ENCODE measurements at places on chromosomes 1 and 21.

DNA sequence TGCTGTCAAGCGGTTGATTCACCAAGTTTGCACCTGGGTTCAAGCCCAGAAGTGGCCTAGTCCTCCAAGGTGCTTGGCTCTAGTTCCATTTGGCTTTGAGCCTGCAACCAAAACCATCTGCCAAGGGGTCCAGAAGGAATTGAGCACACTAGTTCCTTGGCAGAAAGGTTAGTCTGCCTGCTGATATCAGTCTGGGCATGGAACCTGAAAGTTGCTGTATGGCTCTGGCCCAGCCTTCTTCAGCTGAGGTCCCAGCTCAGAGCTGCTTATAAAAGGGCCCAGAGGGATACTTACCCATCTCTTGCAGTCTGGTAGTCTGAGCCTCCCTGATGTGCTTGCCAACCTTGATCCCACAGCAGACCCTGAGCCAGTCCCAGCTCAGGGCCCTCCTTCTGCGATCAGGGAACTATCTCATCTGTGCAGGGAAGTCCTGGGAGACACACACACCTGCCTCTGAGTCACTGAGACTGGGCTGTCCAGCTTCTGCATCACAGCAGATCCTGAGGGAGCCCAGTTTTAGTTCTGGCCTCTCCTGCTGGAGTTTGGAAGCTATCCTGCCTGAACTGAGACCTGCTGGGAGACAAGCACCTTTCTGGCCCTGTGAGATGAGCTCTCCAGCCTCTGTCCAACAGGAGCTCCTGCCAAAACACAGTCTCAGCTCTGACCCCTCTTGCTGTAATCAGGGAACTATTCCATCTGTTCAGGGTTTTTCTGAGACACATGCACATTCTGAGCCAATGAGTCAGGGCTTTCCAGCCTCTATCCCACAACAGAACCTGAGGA lies 75.8 kb downstream of the CTH start:
- DNase-seq = peak; percentile 78

DNA sequence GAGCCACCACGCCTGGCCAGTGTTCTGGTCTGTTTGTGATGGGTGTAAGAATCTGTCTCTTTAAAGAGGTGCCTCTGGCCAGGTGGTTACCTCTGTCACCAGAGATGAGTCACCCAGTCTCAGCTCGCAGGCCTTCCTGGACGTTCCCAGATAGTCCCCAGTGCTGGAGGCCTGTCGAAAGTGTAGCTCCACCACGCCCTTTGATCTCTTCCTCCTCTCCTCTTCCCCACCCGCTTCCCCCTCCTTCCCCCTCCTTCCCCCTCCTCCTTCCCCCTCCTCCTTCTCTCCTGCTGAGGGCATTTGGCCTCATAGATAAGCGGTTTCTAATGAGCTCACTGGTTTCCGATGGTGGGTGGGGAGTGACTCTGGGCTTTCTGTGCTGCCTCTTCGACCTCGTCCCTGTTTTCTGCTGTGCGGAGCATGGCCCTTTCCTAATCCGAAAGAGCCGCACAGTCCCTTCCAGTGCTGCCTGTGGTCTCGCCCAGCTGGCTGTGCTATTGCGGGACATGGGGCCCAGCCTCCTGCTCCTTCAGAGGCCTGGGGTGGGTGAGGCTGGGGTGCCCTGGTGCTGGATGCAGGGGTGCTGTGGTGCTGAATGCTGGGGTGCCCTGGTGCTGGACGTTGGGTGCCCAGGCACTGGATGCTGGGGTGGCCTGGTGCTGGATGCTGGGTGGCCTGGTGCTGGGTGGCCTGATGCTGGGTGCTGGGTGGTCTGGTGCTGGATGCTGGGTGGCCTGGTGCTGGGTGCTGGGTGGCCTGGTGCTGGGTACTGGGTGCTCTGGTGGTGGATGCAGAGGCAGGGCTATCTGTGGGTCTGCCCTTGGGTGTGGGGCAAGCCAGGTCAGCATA lies 19.2 kb downstream of the AGPAT3 start:
- no peak for DNase-seq

- DNase-seq = peak; percentile 33
Measured at GRCh38 chr1:40849801-40850592, 12.2 kb downstream of the CITED4 start.

GRCh38 chr1:248822148-248823032 lies 3.3 kb downstream of the SH3BP5L start:
- DNase-seq = no peak

- DNase-seq = no peak
Measured at GRCh38 chr1:114821978-114822377, 32.7 kb upstream of the SYCP1 start.

DNA sequence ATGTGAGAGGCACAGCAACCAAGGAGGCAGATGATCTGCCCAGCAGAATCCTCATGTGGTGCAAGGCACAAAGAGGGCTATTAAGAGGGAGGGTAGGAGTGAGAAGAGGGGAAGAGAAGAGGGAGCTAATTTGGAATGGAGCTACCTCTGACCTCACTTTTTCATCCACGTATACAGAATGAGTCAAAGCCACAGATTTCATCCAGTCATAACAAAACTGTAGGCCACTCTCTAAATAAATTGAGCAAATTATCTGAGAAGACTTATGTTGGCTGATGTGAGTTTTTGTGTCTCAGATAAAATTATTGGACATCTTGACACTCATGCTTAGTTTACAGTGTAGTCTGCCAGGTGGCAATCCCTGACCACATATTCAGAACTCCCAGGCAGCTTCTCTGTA lies 325.6 kb downstream of the TTLL7 start:
- DNase-seq = no peak

- DNase-seq = no peak
Measured at GRCh38 chr1:2989185-2989584, 32.1 kb upstream of the ACTRT2 start.

- DNase-seq = peak; percentile 27
Measured at GRCh38 chr1:114154963-114155322, 1.3 kb upstream of the SYT6 start.

GRCh38 chr1:46041974-46042373 lies 90.5 kb downstream of the PIK3R3 start:
- DNase-seq = no peak

- no peak for DNase-seq
Measured at GRCh38 chr1:193105821-193106177, 585 bp upstream of the GLRX2 start.

DNA sequence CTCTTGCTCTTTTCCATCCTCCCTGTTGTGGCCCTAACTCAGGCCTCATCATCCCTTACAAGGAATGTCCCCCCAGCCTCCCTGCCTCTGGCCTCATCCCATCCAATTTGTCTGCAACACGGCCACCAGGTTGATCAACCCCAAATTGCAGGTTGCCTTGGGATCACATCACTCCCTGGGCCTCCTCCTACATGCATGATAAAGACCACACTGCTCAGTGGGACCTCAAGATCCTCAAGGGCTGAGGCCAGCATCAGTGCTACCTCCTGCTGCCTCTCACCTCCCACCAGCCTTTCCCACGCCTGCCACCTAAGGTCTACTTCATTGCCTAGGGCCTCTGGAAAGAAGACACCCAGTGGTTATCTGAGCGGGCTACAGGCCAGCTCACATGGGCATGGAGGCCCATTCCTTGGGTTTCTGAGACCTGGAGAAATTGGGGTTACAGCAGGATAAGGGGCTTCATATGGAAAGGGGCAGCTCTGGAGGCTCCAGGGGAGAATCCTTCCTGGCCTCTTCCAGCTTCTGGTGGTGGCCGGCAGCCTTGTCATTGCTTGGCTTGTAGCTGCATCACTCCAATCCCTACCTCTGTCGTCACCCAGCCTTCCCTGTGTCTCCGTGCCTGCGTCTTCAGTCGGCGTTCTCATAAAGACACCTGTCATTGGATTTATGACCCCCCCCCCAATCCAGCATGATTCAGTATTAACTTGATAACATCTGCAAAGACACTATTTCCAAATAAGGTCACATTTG lies 60.5 kb downstream of the KLHDC7A start:
- no peak for DNase-seq

- no peak for DNase-seq
Measured at GRCh38 chr1:117568999-117569398, 36.8 kb upstream of the TENT5C start.

DNA sequence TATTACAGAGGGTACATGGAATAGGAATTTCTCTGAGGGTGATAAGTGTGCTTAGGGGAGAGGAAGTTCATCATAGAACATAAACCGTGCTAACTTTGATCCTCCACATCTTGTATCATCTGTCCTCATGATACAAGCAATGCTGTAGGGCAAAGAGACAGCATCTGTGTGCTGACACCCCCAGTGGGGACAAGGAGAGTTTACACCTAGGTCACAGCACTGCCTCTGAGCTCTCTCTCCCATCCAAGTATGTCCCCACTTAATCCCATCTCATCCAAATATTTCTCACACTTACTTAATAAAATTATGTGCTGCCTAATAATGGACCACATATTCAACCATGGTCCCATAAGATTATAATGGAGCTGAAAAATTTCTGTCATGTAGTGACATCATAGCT lies 4.3 kb upstream of the TEDDM1 start:
- no peak for DNase-seq

GRCh38 chr1:234686035-234686434 lies 76.1 kb upstream of the IRF2BP2 start:
- DNase-seq = no peak

DNA sequence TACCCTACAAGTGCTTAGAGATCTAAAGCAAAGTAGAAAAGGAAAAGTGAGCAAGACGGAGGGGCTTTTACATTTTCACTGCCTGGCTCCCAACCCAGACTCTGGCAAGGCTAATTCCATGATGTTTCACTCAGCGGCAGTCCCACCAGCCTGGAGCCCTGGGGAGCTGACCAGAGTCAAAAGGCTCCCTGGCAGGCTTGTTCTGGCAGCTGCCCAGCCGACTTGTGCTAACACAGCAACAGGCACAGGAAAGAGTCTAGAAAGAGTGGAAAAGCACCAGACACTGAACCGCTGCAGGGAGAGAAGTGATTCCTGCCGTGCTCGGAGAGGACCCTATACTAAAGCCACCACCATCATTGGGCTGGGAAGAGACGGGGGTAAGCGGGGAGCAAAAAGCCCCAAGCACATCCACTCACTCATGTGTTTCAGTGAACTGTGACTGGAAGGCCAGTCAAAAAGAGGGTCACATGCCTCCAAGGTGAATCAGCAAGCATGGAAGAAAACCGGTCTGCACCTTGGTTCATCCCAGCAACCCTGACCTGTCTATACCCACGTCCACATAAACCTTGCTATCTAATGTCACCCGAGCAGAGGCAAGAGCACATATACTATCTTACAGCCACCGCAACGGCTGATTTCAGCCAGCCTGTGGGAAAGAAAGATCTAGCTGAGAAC lies 8.0 kb downstream of the SMIM12 start:
- no peak for DNase-seq

Data from fibroblast of gingiva (primary cell).